ENCODE measurements at places on chromosomes 6 and 20.

DNA sequence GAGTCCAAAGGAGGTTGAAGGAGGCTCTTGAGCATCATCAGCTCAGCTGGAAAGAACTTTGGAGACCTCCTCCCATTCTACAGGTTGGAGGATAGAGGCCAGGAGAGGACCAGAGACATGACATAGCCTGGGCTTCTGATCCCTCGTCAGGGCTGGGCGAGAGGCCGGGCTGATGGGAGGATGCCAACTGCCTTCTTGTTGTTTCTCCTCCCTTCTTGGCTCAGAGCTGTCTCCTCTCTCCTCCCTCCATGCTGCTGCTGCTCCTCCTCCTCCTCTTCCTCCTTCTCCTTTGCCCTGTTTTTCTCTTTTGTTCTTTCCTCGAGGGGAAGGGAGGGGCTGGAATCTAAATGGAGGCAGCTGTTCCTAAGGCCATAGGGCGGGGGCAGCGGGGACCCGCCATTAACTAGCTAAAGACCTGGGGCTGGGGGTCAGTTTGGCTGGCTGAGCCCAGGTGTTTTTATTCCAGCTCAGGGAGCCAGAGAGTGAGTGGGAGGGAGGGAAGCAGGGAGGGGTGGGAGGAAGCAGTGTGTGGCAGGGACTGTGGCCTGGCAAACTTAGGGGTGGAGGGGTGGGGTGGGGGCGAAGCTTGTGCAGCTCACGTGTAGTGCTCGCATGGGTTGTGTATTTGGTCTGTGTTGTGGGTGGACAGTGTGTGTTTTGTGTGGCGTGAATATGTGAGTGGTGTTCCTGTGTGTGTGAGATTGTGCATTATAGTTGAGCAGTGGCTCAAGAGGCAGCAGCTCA, 84.8 kb downstream of the CD40 start:
- no peak for DNase-seq

- DNase-seq: no peak
Measured at GRCh38 chr20:3572151-3572550, 91.0 kb downstream of the GFRA4 start.

GRCh38 chr20:25020345-25020744, 27.8 kb upstream of the APMAP start:
- DNase-seq: no peak

GRCh38 chr20:49286689-49287551, 9.1 kb upstream of the ZNFX1 start:
- no peak for DNase-seq

DNA sequence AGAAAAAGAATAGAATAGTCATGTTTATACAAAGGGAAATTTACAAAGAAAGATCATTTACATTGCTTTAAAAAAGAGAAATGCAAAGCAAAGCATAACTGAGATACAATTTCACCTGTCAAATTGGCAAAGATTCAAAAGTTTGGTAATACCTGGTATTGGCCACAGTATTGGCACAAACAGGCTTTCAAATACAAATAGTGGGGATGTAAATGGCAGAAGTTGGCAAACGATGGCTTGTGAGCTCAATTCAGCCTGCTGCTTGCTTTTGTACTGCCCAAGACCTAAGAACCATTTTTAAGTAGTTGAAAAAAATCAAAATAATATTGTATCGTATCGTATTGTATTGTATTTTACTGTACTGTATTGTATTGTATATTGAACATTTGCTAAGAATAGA, 194.5 kb upstream of the JAG1 start:
- no peak for DNase-seq

DNA sequence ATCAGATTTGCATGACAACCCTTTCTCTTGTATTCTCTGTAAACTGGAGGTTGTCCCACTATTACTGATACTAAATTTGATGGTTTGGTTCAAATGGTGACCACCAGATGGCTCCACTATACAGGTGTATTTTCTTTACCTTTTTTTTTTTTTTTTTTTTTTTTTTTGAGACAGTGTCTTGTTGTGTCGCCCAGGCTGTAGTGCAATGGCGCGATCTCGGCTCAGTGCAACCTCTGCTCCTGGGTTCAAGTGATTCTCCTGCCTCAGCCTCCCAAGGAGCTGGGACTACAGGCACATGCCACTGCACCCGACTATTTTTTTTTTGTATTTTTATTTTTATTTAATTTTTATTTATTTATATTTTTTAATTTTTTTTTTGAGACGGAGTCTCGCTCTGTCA, 6.6 kb upstream of the WTAP start:
- DNase-seq: no peak

DNA sequence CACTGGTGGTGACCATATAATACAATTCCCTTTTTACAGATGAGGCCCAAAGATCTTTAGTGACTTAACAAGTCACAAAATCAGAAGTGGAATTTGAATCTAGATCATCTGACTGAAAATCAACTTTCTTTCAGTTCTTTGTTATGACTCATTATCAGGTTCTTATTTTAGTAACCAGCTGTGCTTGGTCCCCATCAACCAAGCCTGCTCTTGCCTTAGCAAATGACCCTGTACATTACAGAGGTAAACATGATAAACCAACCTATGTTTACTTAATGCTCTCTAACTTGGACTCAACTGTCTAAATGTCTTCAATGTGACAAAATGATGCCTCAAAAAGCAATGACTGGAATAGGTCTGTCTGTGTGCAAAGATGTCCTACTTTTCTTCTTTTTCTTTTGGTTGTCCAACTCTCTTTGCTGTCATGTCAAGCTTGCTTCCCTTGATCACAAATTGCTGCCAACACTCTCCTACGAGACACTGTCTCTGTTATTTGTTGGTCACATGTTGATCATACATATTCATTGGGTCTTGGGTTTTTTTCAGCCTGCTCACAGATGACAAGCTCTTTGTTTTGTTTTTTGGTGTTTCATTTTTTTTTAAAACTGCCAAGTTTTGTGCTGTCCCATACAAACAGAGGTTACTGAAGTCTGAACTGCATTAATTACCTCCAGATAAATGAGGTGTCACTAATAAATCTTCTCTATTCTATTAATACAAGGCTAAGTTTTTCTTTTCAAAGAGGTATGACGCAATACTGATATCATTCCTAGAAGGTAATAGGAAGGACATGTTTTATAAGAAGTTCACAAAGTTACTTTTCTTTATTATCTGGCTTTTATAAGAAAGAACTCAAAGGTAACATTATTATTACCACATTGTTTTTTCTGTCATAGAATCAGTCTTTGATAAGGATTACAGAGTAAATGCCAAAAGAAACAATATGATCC, 62.2 kb upstream of the PLN start:
- no peak for DNase-seq

DNA sequence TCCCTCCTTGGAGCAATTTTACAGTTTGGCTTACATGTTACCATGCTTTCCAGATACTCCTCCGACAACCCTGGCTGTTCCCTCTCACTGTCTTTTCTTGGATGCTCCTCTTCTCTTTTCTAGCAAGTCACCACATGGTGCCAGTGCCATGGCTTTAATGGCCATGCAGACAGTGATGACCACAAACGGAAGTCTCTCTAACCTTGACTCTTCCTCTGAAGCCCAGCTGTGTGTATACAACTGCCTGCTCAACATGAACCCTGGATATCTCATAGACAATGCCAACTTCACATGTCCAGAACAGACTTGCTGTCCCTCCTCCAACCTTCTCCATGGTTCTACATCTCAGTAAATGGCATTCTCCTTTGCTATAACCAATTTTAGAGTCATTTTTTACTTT, 49.8 kb upstream of the NEDD9 start:
- no peak for DNase-seq

DNA sequence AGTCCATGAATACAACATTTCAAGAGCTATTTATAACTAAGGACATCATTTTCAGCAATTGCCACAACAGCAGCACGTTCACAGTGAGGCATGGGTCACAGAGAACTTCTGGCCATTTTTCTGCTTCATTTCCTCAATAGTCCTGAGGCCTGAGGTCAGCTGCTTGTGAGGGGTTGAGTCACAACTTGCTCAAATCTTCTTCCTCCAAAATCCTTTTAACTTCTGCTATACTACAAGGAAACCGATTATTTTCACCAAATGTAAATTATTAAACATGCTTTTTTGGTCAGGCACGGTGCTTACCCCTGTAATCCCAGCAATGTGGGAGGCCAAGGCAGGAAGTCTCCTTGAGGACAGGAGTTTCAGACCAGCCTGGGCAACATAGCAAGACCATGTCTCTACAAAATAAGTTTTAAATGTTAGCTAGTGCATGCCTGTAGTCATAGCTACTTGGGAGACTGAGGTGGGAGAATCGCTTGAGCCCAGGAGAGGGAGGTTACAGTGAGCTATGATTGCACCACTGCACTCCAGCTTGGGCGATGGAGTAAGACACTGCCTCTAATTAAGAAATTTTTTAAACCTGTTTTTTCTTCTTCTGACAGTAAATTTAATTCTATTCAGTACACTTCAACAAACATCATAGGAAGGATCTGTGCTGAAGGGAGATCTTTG, 11.1 kb upstream of the SLC16A10 start:
- no peak for DNase-seq

DNA sequence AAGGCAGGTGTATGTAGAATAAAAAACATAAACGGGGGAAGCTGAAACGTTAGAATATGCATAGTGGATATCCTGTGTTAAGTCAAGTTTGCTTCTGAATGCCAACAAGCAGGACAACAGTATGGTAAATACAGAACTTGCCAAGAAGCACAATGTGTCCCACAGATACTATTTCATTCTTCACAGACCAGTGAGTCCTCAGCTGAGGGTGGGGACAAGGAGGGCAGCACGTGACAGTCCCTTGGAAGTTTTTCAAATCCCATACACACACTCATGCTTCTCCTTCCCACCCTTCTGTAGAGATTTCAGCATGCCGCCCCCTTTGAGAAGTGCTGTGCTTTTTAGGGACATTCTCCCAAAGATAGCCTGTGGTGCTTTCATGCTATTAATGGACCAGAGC, 268.5 kb upstream of the ECI2 start:
- DNase-seq: no peak

DNA sequence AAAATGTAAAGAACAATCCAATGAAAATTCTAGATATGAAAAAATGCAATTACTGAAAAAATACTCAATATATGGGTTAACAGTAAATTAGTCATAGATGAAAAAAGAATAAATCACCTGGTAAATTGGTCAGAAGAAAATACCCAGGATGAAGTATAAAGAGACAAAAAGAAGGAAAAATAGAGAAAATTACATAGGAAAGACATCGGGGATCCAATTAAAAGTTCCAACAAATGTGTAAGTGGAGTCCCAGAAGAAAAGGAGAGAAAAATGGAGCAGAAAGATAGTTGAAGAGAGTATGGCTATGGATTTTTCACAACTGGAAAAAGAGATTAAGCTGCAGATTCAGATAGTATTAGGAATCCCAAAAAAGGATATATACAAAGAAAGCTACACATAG, 18.7 kb upstream of the UFL1 start:
- DNase-seq: no peak

GRCh38 chr20:40331807-40332560, 357.1 kb downstream of the MAFB start:
- DNase-seq: no peak

GRCh38 chr6:121499666-121500065, 64.2 kb downstream of the GJA1 start:
- no peak for DNase-seq

DNA sequence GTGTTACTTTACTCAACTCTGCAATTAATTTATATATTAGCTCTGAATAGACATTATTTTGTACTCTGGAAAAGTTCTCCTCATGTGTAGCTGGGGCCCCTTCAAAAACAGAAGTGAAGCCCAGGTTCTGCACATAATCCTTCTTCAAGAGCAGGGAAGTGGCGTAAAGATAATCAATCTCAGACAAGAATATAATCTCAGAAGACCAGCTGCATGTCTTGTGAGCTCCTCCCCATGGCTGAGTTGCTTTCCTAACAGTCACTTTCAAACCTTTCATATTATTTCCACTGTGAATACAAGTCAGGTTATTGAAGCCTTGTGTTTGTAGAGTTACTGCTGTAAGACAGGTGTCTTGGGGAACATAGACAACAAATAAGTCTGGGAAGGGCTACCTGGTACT, 691.9 kb downstream of the RFPL4B start:
- no peak for DNase-seq

GRCh38 chr6:163532526-163533078, 118.1 kb downstream of the QKI start:
- no peak for DNase-seq

GRCh38 chr20:56765172-56766073, 136.3 kb downstream of the TFAP2C start:
- DNase-seq: no peak

DNA sequence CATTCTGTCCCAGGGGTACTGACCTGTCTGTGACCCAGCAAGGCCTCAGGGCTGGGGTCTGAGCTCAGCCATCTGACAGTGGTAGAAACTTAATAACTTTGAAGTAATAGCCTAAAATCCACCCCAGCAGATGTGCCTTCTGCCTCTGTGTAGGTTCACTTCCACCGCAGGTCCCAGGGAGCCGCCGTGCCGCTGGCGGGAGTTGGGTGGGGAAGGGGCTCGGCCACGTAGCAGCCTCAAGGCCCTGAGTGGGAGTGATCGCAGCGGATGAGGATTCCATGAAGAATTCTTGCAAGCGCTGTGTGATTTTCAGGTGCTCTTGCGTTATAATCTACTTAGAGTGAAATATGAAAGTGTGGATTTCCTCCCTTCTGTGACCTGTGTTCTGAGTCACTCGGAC, 163.7 kb downstream of the DTNBP1 start:
- DNase-seq: no peak

DNA sequence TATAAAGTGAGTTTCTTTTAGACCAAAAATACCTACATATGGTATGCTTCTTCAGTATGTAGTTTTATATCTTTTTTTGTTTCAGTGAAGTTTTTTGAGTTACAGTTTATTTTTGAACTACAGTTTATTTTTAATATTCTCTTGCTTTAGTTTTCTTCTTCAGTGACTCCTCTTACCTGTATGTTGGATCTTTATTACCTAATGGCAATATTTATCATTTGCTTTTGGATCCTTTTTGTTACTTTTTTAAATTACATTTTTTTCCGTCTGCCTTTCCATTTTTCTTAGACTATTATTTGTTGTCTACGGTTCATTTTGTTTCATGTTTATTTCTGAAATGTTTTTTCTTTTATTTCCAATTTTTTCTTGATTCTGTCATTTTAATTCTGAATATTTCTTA, 71.9 kb downstream of the SMAP1 start:
- DNase-seq: no peak

DNA sequence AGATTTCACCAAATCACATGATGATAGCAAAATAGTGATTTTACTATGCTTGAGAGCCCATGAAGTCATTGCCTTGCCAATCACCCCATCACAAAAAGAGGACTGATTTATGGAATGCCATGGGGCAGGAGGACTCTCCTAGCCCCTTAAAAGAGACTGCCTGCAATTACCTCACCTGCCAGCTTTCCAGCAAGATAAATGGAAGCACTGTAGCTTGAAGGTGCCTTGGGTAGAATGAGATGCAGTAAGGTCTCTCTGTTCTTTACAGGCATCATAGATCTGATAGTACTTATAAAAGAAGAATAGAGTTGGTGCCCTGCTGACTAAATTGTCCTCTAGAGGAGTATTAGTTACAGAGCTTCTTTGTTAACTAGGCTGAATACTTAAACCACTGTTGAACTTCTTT, 242.3 kb downstream of the TMEM242 start:
- DNase-seq: no peak

All from stimulated activated CD4-positive, alpha-beta T cell treated with anti-CD3 and anti-CD28 coated beads, TNF-alpha, amount 100 ng/mL, for 48 hours (primary cell).